Adrenal gland (tissue), 19 donors: ENCODE measurements at places on chromosomes 3 and 15. TPM values are rescaled to one million over a fixed set of nuclear protein-coding genes. Genes with fewer than 3 reads are reported as not detected.

DNA sequence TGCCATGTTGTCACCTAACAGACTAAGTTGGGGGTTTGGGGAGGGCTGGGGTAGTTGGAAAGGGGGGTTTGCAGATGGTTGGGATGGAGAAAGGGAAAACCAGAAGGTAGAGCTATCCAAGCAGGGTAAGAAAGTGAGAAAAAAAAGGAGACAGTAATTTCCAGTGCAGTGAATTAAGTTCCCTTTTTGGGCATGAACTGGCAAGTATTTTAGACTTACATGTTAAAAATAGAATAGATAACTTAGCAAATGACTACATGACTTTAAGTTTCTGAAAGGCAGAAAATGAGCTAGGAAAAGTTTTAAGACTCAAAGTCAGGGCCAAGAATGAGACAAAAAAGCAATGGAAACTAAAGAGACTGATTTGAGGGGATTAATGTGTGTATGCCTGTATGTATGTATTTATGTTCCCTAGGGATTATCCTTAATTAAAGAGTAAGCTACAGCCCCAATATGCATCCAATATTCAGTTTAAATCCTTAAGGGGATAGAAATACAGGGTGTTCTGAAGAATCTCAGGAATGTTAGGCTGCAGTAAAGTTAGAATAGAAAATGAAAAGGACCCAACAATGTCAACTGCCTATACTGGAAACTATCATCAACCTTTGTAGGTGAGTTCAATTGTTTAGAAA is 285.2 kb upstream of the MME start:
- no peak for DNase-seq

DNA sequence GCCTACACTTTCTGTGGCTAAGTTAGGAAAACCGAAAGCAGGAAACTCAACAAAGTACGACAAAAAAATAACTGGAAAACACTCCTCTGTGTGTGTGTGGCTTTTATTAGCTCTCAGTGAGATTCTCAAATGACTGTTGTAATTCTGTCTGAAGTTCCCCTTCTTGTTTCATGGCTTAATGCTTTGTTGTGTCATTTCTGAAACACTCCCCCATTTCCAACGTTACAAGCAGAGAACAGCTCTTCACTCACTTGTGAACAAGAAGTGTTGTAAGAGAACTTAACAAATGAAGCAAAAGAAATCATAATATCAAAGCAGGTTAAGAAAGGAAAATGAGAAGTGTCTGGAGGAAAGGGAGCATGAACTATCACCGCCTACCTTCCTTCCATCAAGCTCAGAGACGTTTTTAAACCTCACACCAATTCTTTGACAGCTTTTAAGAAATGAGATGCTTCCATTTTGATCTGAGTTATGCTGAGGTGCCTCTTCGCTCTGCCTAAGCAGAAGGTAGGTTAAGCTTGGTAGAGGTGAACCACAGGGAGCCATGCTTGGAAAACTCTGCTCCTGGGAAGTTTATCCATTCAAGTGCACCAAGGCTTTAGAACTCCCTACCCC is 12.4 kb upstream of the SEC62 start:
- DNase-seq: no peak

GRCh38 chr3:128247666-128248409 is 94.6 kb downstream of the EEFSEC start:
- no peak for DNase-seq

DNA sequence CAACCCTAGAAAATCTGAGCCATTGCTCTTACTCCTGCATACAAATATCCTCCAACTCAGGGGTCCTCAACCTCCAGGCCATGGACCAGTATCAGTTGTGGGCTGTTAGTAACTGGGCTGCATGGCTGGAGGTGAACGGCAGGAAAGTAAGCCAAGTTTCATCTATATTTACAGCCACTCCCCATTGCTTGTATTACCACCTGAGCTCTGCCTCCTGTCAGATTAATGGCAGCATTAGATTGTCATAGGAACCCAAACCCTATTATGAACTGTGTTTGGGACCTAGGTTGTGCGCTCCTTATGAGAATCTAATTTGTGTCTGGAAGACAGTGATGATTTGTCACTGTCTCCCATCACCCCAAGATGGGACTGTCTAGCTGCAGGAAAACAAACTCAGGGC is 246.5 kb upstream of the CDIN1 start:
- DNase-seq: no peak

DNA sequence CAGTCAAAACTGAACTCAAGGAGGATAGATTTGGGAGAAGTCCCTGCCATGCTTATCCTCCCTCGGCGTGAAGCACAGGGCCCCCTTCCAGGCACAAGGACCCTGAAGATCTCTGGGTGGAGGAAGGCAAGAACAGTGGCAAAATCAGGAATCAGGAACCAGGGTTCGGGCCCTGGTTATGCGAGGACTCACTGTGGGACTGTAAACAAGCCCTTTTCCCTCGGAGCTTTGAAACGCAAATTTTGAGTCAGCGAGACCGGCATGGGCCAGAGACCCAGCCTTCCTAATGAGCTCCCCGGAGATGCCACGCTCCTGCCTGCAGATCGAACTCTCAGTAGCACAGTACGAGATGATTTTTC is 70.1 kb downstream of the SLC12A8 start:
- DNase-seq: no peak

DNA sequence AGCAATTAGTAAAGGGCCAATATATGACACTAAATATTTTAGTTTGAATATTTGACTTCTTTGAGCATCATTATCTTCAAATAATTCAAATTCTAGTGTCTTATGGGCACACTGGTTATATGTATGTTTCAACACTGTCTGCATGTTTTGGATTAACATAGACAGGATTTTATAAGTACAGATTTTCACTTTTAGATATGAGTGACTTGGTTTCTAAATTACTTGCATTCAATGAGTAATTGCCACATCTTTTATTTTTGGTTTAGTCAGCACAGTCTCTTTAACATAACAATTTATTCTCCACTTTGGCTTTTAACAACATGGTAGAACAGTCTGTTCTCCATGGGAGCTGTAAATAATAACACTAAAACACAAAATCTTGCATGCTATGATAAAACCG is 674.8 kb downstream of the TBL1XR1 start:
- no peak for DNase-seq

DNA sequence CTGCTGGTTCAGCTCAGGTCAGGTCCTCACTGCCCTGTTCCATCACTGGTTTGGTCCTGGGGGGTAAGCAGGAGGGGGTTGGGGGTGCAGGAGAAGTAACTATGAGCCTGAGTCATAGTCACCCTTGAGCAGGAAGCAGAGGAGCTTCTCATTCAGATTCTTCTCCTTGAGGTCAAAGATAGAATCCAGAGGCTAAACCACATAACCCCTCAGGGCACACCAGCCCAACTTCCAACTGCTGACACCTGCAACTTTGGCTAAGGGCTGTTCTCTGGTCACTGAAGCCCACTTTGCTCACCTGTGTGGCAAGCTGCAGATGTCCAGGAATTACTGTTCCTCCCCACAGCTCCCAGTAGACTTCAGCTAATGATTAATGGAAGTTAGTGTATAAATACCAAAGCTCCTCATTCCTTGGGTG is 48.8 kb upstream of the LRRFIP2 start:
- DNase-seq: no peak

GRCh38 chr3:34056951-34057390 is 258.5 kb downstream of the PDCD6IP start:
- no peak for DNase-seq

- peak; percentile 32 for DNase-seq
These were observed 7.2 kb downstream of the SUSD5 start for GRCh38 chr3:33211444-33211843.

Gene PDE12
- polyA plus RNA-seq: 3.4 TPM

Gene AADAC
- 26.9 TPM for polyA plus RNA-seq

Gene NAALADL2
- polyA plus RNA-seq: 4.2 TPM

Gene C2CD4B
- polyA plus RNA-seq: 3.6 TPM

Gene SEMA6D
- 1.4 TPM for polyA plus RNA-seq

Gene HTD2
- polyA plus RNA-seq: 9.6 TPM

Gene GOLGA8K
- 0.97 TPM for polyA plus RNA-seq

Gene SLC30A4
- 1.9 TPM for polyA plus RNA-seq

Gene ATP10A
- 19.6 TPM for polyA plus RNA-seq
